ENCODE measurements at places on chromosomes 6 and 20. TPM values are rescaled to one million over a fixed set of nuclear protein-coding genes. Genes with fewer than 3 reads are reported as not detected.

DNA sequence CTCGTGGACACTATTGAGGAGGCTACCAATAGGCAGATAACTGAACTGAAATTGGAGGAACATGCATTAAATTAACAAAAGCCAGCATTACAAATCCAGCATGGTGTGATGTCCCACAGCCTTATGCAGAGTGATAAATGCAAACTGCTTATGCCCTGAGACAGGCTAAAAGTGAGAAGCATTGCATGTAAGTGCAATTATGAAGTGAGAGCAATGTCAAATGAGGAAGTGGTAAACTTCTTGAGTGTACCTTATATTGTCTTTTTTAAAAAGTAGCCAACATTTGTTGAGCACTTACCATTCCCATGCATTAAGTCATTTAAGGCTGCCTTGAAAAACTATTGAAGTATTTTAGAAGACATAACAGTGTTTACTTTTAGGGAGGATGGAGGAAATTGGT lies 212.2 kb downstream of the TBC1D7 start:
- H3K27ac ChIP-seq = no peak overlapping the region
- H3K4me1 ChIP-seq = no peaks in the 10 kb centered on the region
- no peaks in the 10 kb centered on the region for H3K27me3 ChIP-seq
- no peak overlapping the region for H3K4me3 ChIP-seq

SIRPD gene
- not detected for total RNA-seq

GRM1 gene
- total RNA-seq = 0.10 TPM

DNA sequence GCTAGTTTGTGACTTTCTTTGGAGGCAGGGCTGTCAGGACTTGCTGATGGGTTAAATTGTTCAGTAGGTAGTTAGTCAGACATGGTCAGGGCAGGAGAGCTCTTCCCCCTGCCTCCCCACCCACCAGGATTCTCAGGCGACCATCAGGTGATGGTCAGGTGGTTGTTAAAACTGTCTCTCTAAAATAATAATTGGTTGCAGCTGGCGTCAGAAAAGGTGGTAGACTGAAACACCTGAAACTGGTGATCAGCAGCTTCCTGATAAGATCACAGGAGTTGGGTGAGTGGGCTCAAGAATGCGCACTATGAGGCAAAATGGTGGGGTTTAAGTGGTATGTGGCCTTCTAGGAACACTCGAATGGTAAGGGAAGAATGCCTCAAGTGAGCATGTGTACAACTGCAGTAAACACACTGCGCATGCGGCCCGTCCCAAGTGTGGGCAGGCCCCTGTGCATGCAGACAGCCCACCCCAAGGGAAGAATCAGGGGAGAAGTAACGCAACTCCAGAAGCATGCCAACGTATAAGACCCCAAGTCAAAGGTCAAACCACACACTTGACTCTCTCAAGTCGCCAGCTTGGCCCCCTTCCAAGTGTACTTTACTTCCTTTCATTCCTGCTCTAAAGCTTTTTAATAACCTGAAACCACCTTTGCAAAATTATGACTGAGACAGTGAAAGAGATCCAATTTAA lies 7.9 kb upstream of the BLCAP start:
- no peak for DNase-seq
- no peaks in the 10 kb centered on the region for H3K27me3 ChIP-seq
- no peaks in the 10 kb centered on the region for H3K4me1 ChIP-seq
- H3K36me3 ChIP-seq = no peaks in the 10 kb centered on the region
- H3K27ac ChIP-seq = no peak overlapping the region

DNA sequence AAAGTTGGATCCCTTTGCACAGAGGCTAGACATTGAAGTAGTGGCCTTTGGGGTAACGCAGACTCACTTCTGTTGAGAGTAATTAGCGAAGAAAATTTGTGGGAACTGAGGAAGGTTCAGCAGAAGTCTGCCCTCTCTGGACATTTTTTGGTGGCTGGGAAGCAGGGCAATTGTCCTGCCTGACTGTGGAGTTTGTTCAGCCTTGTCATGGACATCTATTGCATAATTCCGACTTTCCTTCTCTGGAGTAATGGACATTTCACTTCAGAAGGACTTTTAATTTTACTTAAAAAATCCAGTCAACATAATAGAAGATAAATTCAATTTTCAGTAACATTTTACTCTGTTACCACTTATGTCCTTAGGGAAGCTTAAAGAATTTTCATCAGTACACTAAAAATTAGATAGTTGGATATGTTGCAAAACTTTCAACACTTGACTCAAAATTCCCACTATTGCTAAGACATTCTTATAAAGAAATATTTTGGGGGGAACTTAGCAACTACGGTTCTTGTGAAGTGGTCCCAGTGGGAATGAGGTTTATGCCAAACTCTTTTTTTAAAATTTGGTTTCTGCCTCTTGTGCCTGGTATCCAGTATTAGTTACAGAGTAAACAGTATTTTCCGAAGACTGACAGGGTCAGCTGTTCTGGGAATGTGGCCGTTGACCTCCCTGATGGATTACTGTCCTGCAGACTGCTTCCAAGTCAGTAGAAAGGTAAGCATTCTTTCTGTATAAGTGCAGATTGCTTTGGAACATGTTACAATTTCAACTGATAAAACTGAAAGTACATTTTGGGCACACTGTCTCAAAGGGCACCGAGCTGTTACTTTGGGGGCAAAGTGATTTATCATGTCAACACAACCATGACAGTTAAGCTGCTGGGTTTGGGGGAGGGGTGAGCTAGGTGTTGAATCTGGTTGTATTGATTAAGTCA lies 100.6 kb upstream of the MLIP start:
- H3K4me3 ChIP-seq = no peak overlapping the region
- H3K36me3 ChIP-seq = no peaks in the 10 kb centered on the region
- no peaks in the 10 kb centered on the region for H3K4me1 ChIP-seq
- no peak overlapping the region for H3K27ac ChIP-seq

DNA sequence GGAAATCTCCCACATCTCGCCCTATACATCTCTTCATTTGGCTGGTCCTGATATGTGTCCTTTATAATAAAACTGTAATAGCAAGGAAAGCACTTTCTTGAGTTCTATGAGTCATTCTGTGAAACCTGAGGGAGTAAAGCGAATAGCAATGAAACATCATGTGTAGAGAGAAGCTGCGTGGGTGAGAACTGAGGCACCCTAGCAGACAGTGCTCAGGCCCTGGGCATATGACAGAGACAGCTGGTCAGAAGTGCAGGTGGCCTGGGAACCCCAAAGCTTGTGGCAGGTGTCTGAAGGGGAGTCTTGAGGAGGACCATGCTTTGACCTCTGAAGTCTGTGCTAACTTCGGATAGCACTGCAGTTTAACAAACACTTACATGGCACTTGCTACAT lies 1.3 kb upstream of the BLOC1S5 start:
- H3K4me1 ChIP-seq = no peaks in the 10 kb centered on the region
- H3K27me3 ChIP-seq = no peaks in the 10 kb centered on the region
- no peak overlapping the region for H3K27ac ChIP-seq
